GM06990 (cell line): ENCODE measurements at places on chromosomes 1 and 21.
A peak's percentile ranks its signal among the peaks of the same experiment; 100 is the strongest.

- no peak for DNase-seq
Measured at GRCh38 chr21:43312751-43313169, 114.2 kb downstream of the SIK1 start.

- no peak for DNase-seq
Measured at GRCh38 chr1:184574588-184574987, 180.1 kb downstream of the EDEM3 start.

GRCh38 chr1:14809191-14809981 lies 210.9 kb downstream of the KAZN start:
- DNase-seq: no peak

DNA sequence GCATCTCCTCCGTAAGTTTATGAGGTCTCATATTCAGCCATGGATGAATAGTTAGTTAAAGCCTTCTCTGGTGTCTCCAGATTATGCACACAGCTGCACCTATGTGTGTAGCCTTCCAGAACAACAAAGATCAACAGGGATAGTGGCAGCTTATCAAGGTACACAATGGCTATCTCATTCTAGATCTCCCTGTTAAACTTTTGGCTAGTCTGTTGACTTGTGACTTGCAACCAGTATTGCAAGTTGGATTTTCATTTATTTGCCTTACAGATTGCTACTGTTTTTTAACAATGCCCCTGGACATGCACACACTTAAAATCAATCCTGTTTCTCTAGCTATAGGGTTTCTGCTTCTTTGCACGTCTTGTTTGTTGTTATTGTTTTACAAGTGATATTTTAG lies 363.2 kb downstream of the OMA1 start:
- no peak for DNase-seq

DNA sequence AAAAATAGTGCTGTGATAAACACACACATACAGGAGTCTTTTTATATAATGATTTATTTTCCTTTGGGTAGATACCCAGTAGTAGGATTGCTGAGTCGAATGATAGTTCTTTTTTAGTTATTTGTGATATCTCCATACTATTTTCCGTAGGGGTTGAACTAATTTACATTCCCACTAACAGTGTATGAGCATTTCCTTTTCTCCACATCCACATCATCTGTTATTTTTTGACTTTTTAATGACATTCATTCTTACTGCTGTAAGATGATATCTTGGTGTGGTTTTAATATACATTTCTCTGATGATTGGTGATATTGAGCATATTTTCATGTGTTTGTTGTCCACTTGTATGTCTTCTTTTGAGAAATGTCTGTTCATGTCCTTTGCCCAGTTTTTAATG lies 78.3 kb downstream of the NIBAN1 start:
- no peak for DNase-seq

DNA sequence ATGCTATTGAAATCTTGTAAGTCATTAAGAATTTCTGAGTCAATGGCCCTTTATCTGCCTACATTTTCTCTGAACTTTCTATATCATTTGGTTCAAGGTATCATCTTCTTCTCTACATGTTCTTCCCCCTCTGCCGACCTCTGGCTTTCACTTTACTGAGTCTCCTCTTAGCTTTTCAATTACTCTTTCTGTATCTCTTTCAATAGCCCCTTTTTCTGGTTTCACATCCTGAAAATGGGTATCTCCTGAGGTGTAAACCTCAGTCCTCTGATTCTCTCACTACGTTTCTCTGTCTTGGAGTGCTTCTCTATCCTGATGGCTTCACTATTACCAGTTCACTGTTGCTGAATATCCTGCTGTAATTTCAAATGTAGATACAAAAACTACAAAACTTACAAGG lies 98.9 kb downstream of the LYST start:
- peak; percentile 11 for DNase-seq

- peak; percentile 7 for DNase-seq
Measured at GRCh38 chr1:1204425-1204920, 1.9 kb downstream of the TNFRSF18 start.
